ENCODE measurements at places on chromosomes 7 and 10. TPM values are rescaled to one million over a fixed set of nuclear protein-coding genes. Genes with fewer than 3 reads are reported as not detected.

SH2D4B gene
- 1.2 TPM for total RNA-seq

ASZ1 gene
- not detected for total RNA-seq

RTKN2 gene
- 3.7 TPM for total RNA-seq

TFPI2 gene
- total RNA-seq = 0.25 TPM

MUC12 gene
- not detected for total RNA-seq

MOGAT3 gene
- not detected for total RNA-seq

PSTK gene
- 7.6 TPM for total RNA-seq

GNAT3 gene
- not detected for total RNA-seq

CCDC172 gene
- not detected for total RNA-seq

AKR1C2 gene
- total RNA-seq = 21.9 TPM

ZNF277 gene
- 56.3 TPM for total RNA-seq

MAT1A gene
- under 0.01 TPM for total RNA-seq

BLNK gene
- 0.25 TPM for total RNA-seq

ABCB1 gene
- 7.4 TPM for total RNA-seq

SLC25A40 gene
- total RNA-seq = 17.2 TPM

MMRN2 gene
- 5.2 TPM for total RNA-seq

DYDC2 gene
- total RNA-seq = 2.0 TPM

CPA5 gene
- total RNA-seq = not detected

CALN1 gene
- total RNA-seq = 56.1 TPM

WDR37 gene
- 28.3 TPM for total RNA-seq

CDNF gene
- 1.2 TPM for total RNA-seq

TMEM225B gene
- total RNA-seq = 0.49 TPM

FKBP9 gene
- 33.9 TPM for total RNA-seq

TAF3 gene
- total RNA-seq = 2.7 TPM

PSPH gene
- total RNA-seq = 20.7 TPM

OR2A2 gene
- not detected for total RNA-seq

NKX1-2 gene
- total RNA-seq = 0.25 TPM

BPGM gene
- 23.4 TPM for total RNA-seq

PPP1R3C gene
- 22.9 TPM for total RNA-seq

NEUROG3 gene
- not detected for total RNA-seq

ZNF804B gene
- 4.7 TPM for total RNA-seq

NACAD gene
- 8.9 TPM for total RNA-seq

IRF5 gene
- 1.5 TPM for total RNA-seq

TM9SF3 gene
- 94.4 TPM for total RNA-seq

AGAP3 gene
- total RNA-seq = 65.9 TPM

ECHDC3 gene
- total RNA-seq = 3.2 TPM

SLC39A12 gene
- total RNA-seq = 2.2 TPM

Data from temporal lobe (tissue), 4 donors.